ENCODE measurements at places on chromosomes 1 and 21.

DNA sequence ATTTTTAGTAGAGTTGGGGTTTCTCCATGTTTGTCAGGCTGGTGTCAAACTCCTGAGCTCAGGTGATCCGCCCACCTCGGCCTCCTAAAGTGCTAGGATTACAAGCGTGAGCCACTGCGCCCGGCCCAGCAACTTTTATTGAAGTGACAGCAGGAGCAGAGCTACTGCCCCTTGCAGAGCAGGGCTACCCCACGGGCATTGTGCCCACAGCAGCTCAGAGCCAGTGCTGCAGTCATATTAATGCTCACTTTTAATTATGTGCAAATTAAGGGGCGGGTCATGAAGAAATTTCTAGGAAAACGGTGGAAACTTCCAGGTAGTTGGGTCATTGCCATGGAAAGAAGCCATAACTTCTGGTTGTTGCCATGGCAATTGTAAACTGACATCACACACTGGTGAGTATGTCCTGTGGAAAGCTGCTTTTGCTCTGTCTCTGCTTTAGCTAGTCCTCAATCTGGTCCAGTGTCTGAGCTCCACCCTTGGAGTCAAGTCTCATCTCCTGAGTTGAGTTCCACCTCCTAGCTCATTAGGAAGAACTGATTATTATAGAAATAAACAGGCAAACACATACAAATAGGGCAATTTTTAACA is 127.3 kb upstream of the ADGRL4 start:
- no peak for DNase-seq

GRCh38 chr1:244394826-244395765 is 56.6 kb downstream of the ADSS2 start:
- DNase-seq: no peak

- DNase-seq: no peak
These were observed 3.0 kb downstream of the SLC44A3 start for GRCh38 chr1:94823116-94823515.

DNA sequence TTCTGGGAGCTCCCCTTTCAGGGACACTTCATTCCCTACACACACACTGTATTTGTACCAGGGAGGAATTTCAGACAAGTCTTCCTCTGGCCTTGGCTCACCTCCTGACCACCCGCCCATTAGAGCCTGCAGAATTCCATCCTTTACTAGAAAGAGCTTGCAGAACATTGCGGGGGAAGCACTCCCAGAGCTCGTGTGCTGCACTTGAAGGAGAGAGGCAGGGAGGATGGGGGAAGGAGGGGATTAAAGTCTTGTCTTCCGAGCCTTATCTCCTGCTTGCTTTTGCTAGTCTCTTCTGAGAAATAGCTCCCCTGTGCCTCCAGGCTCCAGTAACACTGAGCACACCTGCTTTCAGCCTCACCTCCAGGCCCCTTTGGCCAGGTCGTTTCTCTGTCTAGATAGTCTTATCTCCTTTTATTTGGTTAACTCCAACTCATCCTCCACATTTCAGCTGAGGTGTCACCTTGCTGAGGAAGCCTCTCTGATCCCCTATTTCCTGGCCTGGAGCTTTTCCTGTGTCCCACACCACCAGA is 62.0 kb downstream of the PCNX2 start:
- DNase-seq: no peak

- no peak for DNase-seq
These were observed 30.0 kb upstream of the PM20D1 start for GRCh38 chr1:205879974-205880373.

DNA sequence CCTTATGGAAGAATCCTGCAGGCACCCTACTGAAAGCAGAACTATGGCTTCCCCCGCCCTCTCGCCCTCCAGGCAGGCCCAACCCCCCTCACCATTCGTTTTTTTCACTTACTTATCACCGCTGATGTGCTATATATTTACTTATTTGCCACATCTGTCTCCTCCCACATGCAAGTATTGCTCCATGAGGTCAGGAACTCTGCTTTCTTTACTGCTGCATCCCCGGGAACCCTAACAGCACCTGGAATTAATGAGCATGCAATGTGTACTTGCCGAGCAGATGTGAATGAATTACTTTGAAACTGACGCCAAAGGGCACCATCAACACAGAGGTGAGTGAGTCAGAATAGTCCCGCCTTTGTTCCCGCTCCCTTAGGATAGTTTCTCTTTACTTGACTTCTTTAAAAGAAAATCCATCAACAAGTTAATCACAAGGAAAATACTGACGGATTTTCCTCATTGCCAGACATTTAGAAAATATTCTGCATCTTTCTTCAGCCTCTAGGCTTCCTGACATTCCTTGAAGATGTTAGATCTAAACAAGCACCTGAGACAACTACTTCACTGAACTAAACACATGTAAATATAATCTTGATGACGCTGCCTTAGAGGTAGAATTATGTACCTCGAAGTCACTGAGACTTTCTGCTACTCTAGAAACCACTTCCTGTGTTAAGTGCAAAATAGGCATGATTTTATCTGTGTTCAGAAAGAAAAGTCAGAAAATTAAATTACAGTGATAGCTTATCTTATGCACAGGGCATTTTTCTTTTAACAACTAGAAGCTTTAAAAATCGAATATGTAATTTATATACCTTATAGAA is 17.5 kb upstream of the RAB4A start:
- no peak for DNase-seq

DNA sequence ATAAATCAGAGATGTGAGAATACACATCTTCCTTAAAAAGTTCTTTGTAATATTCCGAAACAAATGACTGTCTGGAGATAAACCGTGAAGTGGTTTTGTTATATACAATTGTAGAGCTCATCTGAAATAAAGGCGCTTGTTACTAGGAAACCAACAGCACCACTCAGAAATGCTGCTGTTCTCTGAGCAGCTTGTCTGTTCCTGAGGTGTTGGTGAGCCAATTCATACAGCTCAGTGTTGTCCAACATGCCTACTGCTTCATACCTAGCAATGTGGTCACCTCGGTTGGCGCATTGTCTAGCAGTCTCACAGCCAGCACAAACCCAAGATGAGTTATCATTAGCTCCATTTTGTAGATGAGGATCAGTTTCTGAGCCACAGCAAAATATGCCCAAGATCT is 44.4 kb downstream of the GFI1 start:
- no peak for DNase-seq

DNA sequence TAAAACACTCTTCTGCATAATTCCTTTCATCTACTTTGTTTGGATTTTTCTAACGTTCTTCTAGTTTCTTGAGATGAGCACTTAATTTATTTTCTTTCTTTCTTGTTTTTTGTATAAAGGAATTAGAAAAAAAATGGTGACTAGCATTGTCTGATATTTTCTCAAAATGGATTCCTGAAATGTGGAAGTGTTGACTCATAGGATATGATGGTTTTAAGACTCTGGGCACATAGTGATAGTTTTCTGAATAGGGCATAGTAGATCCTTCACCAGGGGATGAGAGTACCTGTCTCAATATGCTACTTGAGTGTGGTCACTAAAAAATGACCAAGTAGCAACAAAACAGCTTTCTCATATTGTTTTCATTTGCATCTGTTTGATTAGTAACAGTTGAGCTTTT is 100.9 kb downstream of the PEX14 start:
- DNase-seq: no peak

DNA sequence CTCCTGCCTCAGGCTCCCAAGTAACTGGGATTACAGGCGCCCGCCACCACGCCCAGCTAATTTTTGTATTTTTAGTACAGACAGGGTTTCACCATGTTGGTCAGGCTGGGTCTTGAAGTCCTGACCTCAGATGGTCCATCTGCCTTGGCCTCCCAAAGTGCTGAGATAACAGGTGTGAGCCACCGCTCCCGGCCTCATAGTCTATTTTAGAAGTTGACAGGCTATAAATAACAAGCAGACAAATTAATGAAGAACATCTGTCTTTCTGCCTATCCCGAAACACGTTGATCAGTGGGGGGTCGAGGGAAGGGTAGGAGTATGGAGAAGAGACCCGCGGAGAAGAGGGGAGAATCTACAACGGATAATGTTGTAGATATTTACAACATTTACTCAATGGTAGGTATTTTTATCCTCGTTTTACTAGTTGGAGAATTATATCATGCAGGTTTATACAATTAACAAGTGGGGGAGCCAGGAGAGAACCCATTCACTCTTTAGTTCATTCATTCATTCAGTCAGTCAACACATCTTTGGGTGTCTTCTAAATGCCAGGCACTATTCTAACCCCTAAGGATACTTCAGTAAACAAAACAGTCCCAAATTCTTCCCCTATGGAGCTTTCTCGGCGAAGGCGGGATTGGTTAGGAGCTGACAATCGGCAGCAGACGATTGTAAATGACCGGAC is 497 bp upstream of the IFNAR2 start:
- DNase-seq: no peak

GRCh38 chr1:237005674-237006073 is 1.4 kb upstream of the MT1HL1 start:
- no peak for DNase-seq

DNA sequence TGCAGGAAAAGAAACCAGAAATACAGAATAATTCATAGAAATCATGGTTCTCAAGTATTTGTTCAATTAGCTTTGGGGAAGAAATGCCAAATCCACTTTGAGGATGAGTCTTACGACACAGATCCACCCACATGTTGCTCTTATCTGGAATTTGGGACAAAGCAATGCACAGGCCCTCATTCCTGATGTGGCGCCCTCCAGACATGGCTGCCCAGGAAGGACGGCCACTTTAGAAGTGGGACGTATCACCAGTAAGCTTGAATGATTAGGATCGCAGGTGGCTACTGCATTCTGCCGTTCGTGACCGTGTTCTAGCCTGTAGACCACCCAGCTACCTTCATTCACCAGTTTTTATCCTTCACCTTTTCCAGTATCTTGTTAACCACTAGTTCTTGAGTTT is 20.1 kb upstream of the NCMAP start:
- DNase-seq: no peak

- DNase-seq: no peak
These were observed 32.3 kb downstream of the LRRC8B start for GRCh38 chr1:89556726-89557444.

GRCh38 chr1:47211796-47212269 is 20.2 kb downstream of the TAL1 start:
- DNase-seq: no peak

DNA sequence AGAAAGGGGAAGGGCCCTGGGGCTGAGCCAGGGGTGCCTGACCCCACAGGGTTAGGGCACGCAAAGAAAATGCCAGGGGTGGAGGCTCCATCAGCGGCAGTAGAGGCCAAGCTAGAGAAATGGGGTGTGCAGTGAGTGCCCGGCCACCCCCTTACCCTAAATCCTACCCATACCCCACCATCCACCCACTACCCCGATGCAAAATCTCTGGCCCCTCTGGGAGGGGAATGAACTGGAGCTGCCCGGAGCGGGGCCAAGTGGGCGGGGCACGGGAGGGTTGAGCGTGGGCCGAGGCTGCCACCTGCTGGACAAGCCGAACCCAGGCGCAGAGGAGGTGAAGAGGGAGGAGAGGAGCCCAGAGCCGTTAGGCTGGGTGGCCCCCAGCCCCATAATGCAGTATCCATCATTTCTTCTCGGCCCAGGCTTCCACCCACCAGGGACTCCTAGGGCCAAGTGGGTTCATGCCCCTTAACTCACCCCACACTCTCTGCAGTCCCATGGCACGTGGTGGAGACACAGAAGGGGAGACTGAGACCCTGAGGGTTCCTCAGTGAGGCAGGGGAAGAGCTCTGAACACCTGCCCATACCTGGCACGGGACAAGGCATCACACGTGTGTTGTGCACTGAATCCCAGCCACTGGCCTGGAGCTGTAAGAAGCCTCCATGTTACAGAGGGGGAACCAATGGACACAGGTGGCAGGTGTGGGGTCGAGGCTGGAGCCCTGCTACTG is 1.4 kb upstream of the C1QC start:
- peak; percentile 5 for DNase-seq

DNA sequence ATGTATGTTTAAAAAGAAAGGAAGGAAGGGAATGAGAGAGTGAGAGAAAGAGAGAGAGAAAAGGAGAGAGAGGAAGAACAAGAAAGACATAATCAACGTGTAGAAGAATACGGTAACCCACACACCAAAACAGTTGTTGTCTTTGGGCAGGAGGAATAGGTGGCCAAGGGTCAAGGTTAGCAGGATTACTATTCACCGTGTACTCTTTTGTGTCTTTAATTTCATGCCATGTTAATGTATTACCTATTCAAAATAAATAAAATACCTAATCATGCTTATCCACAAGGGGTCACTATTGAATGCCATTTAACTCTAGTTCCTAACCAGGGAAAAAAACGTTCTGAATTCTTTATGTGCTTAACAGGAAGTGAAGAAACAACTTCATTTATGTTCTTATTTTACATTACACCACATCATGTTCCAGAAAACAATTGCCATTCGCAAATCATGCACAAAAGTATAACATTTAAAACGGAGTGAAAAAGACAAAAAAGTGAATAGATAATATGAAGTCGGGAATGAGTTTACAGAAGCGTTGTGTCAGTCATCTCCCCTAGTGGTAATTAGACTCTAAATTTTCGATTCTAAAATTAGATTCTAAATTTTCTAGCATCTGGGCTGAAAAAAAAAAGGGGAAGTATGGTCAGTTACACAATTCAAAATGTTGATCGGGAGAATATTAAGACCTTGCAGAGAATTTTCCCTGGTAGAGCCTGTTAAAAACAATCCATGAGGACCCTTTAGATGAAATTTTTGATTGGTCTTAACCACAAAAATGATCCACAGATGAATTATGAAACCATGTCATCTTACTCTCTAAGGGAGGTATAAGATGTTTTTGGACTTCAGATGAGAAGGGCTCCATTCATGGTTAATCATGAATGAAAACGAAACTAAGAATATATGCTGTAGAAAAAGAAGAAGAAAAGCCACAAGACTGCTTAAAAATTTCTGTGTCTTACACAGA is 700 bp upstream of the KMO start:
- no peak for DNase-seq

- no peak for DNase-seq
These were observed 161.1 kb upstream of the FGGY start for GRCh38 chr1:59135761-59136255.

GRCh38 chr1:18974606-18975005 is 18.1 kb upstream of the IFFO2 start:
- DNase-seq: no peak

DNA sequence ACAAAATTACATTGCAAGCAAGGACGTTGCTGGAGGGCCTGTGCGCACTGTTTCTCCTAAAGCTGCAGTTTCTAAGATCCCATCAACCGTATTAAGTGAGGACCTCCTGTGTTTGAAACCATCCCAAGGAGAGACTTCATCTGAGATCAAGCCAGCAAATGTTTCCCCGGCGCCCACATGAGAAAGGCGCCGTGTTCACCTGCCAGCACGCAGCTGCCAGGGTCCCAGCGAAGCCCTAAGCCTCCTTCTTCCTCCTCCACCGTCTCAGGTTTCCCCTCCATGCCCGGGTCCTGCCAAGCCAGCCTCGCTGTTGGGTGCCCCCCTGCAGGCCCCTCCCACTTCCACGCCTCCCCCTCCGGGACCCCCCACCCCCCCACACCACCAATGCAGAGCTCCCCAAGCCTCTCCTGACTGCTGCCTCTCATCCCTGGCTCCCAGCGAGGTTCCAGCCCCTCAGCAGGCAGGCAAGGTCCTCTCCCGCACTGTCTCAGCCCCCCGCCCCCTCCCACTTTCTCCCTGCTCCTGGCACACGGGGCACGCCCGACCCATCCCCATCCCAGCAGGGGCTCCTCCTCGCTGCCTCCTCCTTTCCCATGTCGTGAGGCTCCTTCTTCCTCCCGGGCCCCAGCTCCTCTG is 8.6 kb upstream of the TFF1 start:
- DNase-seq: no peak

- no peak for DNase-seq
These were observed 73.3 kb upstream of the IRF2BP2 start for GRCh38 chr1:234683127-234683860.
